AG08395 (cell line): ENCODE measurements at places on chromosomes 5 and 9.
A peak's percentile ranks its signal among the peaks of the same experiment; 100 is the strongest.

- DNase-seq = no peak
Measured at GRCh38 chr5:124134941-124135340, 611.5 kb downstream of the ZNF608 start.

DNA sequence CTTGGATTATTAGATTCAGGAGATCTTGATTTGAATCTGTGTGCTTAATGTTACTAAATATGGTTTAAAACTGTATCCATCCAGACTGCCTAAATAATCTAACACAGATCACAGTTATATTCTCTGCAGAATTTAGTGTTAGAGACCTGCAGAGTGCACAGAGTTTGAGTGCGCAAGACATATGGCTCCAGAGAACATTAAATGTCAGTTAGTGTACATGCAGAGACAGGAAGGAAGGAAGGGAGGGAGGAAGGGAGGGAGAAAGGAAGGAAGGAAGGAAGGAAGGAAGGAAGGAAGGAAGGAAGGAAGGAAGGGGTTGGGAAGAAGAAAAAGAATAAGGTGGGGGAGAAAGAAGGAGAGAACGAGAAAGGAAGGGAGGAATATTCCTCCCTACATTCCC is 210.0 kb upstream of the COX7C start:
- DNase-seq = no peak

GRCh38 chr9:27482709-27483108 is 41.4 kb upstream of the IFNK start:
- DNase-seq = no peak

DNA sequence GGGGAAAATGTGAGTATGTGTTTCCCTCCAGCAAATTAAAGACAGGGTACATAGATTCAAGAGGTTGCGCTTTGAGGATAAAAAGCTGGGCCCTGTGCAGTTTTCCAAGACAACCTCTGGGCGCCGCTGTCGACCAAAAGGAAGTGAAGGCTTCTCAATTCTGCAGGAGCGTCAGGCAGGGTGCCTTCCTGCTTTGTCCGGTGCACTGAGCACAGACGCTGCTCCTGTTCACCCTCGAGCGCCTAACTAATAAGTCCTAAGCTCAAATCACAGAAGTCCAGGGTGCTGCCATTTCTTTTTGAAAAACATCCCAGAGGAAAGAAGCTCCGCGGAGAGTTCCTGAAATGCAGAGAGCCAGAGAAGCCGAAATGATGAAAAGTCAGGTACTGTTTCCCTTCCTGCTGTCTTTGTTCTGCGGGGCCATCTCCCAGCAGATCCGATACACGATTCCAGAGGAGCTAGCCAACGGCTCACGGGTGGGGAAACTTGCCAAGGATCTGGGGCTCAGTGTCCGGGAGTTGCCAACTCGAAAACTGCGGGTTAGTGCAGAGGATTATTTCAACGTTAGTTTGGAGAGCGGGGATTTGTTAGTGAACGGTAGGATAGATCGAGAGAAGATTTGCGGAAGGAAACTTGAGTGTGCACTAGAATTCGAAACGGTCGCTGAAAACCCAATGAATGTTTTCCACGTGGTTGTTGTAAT is at the start of gene PCDHGB1:
Gene PCDHGB1, plus strand, starts transcription at position 183 of the 703 bp plus-strand sequence. Its CDS starts 162 bp downstream, at position 345.
- peak; percentile 66 for DNase-seq

DNA sequence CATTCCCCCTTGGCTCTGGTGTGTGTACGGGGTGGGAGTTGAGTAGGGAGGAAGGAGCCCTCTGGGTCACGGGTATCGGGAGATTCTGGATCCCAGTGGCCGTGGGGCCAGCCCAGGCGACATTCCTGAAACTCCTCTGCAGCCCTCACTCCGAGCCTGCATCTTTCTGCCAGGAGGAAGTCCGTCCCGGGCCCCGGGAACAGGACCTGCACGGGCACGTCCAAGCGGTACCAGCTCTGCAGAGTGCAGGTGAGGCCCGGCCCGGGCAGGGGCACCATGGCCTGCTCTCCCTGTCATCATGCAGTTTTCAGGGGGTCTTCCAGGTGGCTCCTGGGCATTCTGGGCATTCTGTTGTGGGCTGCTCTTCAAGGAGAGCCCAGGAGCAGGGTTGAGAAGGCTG is 3.7 kb downstream of the ADAMTSL2 start:
- DNase-seq = no peak

GRCh38 chr9:107044872-107045271 is 181.9 kb downstream of the ZNF462 start:
- DNase-seq = no peak

- peak; percentile 86 for DNase-seq
Measured at GRCh38 chr5:82413302-82414040, 135.3 kb upstream of the RPS23 start.

DNA sequence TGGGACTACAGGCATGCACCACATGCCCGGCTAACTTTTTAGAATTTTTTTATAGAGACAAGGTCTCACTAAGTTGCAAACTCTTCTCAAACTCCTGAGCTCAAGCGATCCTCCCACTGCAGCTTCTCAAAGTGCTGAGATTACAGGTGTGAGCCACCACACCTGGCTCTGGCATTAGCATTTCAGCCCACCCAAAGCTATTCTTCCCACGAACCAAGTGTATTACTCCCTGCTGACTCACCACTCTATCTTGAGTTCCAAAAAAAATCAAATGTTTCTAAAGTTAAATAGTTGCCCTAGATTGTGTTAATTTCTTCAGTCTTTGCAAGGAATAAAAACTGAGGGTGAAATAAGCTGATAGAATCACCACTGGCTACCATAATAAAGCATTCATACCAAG is 205.5 kb downstream of the ARRDC3 start:
- peak; percentile 7 for DNase-seq

DNA sequence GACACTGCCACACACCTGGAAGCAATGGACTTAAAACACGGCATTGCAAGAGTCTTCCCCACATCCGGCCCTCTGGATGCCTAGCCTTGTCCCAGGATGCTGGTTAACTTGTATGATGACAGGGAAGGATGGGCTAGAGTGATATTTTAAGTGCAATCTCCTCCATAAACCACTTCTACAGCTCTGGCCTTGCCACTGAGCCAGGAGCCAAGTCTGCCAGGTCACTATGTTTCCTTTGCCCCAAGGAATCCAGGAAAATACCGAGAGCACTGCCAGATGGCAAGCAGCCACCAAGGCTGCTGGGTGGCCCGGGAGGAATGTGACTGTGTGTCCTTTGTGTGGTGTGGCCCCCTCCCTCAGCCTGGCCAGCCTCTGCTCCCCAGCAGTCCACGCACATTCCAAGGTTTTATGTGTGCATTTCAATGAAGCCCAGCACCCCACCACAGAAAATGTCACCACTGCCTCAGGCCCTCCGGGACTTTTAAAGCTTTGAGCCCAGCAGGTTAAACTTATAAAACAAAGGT is 106.0 kb downstream of the FRMD3 start:
- DNase-seq = peak; percentile 82

GRCh38 chr5:26295541-26295940 is 742.8 kb downstream of the CDH9 start:
- DNase-seq = no peak

- no peak for DNase-seq
Measured at GRCh38 chr5:141050622-141051520, at the start of gene PCDHB1. Gene PCDHB1, plus strand, starts transcription at chr5:141051374. Its CDS starts 97 bp downstream, at chr5:141051471.

DNA sequence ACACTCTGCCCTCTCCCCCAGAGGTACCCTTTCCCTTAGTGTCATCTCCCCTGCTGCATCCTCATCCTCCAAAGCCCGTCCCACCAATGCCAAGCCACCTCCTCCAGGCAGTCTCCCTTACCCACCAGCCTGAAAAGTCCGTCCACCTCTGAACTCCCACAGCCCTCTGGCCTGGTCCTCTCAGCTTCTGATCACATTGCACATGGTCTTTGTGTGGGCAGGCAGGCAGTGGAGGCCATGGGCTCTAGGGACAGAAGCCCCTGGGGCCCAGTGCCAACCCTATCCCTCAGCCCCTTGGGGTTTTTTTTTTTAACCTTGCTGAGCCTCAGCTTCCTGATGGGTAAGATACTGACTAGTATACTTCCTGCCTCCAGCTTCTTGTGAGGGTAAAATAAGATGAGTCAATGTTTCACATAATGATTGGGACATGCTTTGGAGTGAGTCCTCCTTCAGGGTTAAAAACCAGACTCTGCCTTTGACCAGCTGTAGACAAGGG is 19.4 kb downstream of the CSF1R start:
- DNase-seq = peak; percentile 81

DNA sequence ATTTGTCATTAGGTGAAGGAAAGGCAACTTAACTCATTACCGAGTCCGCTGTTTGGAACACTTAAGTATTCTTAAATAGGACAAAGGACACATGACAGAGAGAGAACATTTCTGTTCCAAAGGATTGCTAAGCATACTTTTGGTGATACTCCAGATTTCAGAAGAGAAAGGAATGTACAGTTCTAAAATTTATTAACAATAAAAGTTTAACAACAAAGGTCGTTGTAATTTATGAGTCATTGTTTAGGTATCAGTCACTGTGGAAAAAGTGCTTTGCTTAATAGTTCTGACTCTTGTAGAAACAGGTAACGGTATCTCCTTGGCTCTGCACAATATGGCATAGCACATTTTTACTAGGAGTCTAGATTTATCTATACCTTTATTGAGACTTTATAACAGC is 36.3 kb upstream of the PAM start:
- DNase-seq = peak; percentile 22

DNA sequence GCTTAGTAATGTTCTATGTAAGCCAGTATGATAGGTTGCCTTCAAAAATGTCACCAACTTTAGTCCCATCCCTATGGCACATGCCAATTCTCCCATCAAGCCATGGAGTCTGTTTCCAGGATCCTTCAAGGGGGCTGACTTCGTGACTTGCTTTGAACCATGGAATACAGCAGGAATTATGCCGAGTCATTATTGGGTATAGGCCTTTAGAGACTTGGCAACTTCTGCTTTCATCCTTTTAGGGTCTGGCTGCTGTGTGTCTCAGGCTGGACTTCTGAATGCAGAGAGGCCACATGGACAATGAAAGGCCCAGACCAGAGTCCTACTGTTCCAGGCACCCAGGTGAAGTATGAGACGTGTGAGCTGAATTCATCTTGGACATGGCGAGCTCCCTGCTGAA is 109.8 kb downstream of the DENND1A start:
- DNase-seq = no peak

GRCh38 chr9:119020730-119021333 is 348.4 kb downstream of the BRINP1 start:
- DNase-seq = no peak
